ENCODE measurements at places on chromosomes 5 and 9.
A peak's percentile ranks its signal among the peaks of the same experiment; 100 is the strongest.

DNA sequence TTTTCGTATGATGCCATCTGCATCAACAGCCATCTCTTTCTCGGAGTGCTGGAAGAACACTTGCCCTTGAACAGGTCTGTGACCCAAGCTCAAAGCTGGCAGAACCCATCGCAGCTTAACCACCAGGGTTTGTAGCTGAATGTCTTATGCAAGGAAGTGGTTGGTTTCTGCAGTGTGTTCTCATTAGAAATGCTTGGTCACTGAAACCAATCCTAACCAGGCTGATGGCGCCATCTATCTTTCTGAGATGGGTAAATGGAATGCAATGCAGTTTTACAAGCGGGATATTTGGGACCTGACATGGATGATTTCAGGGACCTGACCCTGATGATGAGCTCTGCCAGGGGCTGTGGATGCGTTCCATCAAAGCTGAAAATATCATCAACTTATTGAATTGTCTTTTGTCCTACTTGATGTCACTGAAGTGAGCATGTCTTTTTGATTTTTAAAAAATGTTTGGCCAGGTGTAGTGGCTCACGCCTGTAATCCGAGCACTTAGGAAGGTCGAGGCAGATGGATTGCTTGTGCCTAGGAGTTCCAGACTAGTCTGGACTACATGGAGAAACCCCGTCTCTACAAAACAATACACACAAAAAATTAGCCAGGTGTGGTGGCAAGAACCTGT is 28.7 kb downstream of the DMRT3 start:
- ATAC-seq, result peak; percentile 79

DNA sequence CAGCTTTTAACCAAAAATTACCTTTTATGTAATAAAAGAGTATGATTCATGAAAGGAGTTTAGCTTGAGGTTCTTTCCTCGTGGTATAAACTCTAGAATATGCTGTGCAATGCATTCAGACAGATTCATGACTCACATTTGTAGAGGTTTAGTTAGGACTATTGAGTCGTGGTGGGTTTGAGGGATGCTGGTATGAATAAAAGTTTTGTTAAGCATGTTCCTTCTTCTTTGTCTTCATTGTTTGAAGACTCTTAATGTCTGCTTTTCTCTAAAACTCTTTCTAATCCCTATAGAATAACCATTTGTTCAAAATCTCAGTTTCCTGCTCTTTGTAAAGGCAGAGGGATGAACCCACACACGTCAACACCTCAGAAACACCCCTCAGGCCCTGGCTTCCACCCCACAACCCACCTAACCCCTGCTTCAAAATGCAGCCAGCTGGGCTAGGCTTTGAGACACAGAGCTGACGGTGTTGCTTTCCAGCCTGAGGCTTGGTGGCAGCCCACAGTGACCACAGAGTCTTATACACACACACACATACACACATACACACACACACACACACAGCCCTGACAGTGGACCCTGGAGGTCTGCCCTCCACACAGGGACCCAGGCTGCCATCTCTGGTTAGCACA is 69.0 kb upstream of the IRX1 start:
- ATAC-seq, result no peak

DNA sequence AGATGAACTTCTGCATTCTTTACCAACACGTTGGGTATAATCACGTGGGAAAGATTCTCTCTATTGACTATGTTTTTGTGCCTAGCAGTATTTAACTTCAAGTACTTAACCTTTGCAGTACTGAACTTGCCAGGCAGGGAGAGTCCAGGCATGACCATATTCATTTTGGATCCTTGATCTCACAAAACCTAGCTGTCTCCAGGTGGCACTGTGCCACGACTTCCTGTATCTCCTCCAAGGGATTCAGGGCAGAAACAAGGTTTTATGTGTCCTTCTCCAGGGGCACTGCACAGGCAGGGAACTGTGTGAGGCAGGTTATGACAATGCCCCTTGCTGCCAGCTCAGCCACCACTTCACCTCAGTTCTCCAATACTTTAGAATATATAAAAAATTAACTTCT is 11.7 kb upstream of the IFNA5 start:
- no peak for ATAC-seq

GRCh38 chr5:18491349-18491748 is 857.1 kb downstream of the TAF11L14 start:
- no peak for ATAC-seq

DNA sequence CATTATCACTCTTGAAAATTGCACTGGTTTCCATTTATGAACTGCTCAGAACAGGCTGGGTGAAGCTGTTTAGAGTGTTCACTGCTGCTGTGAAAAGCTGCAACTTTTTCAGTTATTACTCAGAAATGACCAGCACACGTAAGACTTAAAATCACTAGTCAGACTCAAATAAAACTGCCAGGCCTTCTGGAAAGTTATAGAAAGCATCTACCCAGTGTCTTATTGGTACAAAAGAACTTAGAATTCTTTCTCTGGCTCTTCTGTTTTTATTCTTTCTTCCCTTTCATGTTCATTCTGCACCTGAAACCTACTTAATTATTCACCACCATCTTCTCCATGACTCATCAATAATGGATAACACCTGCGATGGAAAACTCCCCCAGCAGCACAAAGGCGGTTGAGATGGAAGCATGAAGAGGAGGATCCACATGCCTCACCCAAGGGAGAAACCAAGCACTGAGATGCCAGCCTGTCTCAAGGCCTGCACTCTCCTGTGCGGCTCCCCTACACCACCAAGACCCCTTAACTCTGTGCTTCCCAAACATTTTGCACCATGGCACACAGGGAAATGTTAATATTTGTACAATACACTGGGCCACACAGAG is 171.9 kb downstream of the ENTREP1 start:
- ATAC-seq, result no peak

- no peak for ATAC-seq
These were observed 360.3 kb upstream of the CDH18 start for GRCh38 chr5:20348321-20348720.

DNA sequence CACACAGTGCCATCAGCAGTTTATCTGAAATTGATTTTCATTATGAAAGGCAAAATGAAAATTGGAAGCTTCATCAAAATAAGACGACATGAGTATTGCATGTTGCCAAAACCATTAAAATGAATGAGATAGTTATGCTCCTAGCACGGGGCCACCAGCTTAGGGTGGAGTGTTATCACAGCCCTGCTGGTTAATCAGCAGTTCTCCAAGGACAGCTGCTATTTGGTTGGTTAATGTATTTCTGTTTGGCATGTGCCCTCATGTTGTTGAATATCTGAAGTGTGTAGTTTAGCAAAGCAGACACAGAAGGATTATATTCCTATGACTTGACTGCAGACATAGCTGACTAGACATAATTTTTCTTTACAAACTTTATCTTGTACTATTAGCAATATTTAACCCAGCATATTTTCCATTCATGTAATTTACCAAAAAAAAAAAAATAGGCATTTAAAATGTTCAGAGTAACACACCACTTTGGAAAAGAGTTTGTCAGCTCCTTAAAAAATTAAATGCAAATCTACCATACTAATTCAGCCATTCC is 98.6 kb upstream of the PIK3R1 start:
- ATAC-seq, result no peak

DNA sequence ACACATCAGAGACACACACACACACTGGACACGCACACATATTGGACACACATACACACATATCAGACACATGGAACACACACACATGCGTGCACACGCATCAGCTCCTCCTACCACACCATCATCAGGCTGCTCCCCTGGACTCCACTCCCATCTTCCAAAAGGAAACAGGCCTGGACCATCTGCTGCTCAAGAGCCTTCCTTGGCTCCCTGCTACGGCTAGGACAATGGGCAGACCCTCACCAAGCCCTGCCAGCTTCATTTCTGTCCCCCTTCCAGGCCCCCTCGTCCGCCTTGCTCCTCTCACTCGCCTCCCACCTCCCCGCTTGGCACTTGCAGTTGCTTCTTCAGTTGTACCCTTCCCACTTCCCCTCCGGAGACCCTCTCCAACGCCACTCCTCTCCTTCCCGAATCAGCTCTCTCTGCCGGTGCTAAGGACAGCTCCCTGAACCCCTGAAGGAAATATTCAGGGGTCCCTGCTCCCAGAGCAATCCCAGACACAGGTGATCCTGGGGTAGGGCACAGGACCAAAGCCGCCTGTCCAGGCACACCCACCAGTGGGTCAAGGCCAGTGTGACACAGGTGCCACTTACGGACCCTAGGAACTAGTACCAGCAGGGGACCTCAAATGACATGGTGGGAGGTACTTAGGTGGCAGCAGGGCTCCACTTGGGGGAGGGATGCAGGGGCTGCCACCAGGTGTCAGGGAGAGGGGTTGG is 12.1 kb upstream of the LAMC3 start:
- no peak for ATAC-seq

DNA sequence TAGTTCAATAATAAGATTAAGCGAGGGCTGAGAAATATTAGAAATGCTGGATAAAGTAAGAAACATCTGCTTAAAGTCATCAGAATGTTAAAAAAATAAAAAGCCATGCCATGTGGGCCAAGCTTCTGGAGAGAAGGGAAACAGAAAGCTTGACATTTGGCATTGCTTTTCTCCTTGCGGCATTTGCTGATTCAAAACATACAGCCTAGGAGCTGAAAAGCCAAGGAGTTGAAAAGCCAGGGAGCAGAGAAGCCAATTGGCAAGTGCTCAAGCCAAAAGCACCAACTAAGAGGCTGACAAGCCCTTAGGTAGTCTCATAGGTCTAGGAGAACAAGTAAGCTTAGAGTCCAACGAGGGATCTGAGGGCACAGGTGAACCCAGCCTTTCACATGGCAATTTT is 754.3 kb downstream of the TLE4 start:
- ATAC-seq, result no peak

DNA sequence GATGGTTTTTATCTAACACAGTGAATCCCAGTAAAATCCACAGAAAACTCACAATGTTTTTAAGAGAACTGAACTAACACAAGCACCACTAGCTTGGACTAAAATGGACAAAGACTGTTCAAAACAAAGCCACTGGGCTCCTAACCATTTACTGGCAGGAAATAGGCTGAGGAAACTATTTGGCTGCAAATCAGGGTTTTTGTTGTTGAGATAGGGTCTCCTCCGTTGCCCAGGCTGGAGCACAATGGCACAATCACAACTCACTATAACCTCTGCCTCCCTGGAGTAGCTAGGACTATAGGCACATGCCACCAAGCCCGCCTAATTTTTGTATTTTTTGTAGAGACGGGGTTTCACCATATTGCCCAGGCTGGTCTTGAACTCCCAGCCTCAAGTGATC is 99.7 kb downstream of the THBS4 start:
- ATAC-seq, result no peak

DNA sequence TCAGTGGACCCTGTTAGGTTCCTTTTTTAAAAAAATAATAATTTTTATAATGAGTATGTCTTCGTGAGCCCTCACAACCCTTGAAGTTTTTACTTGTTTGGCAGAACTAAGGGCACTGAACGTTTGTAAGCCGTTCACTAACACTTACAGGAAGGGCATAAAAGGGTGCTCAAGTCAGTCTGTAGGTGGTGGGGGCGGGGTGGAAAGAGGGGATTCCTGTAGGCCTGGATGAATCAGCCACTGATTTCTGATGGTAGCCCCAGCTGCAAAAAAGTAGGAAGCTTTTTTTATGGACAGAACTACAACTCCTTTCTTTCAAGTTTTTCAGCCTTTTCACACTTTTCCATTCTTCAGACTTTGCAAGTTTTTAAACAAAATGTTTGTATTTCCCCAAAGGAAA is 35.8 kb downstream of the PIK3R1 start:
- peak; percentile 6 for ATAC-seq

GRCh38 chr9:95343725-95344287 is 26.3 kb upstream of the FANCC start:
- no peak for ATAC-seq

GRCh38 chr9:124258607-124259157 is 933 bp downstream of the NEK6 start:
- peak; percentile 25 for ATAC-seq

DNA sequence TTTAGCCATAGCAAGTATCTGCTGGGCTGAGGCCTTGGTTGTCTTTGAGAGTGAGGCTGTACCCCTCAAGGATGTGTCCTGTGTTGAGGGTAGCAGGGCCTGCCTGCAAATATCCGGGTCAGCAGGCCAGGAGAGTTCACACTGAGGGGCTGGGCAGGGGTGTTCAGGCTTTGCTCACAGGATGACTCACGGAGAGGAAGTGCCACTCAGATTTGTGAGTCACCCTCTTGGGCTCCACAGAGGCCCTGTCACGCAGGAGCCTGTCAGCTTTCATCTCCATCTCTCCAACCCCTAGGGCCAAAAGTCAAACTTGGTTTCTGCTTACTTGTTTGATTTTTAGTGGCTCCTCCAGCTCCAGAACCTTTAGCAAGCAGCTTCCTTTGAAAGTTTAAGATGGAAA is 211.5 kb downstream of the SEC61B start:
- ATAC-seq, result peak; percentile 93

DNA sequence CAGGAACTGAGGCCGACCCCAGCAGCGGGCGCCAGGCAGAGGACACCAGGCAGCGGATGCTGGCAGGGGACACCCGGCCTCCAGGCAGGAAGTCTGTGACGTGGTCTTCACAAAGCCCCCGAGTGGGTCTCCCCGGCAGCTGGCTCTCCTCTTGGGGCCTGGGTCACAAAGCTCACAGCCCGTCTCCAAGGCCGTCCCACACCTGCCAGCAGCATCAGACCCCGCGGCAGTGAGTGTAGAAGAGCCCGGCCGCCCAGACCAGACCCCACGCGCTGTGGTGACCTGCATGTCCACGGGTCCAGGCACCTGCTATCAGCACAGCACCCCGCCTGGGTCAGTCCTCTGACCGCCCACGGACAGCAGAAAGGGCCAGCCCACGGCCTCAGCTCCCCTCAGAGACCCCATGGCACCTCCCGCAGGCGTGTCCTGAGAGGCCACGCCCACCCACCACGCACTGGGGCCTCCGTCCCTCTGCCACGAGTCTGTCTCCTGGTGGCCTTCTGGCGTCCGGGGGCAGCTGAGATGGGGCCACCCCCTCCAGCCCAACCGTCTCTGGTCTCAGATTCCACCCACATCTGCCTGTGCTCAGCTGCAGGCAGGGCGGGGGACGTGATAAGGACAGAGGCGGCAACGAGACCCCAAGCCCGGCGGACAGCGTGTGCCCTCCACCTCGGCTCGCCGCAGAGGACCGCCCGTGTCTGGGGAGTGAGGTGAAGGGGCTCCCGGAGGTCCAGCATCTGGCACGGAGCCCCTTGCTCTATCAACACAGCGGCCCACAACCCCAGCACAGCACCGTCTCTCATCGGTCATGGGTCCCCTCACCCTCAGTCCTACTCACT is 34.2 kb downstream of the EXD3 start:
- ATAC-seq, result no peak

DNA sequence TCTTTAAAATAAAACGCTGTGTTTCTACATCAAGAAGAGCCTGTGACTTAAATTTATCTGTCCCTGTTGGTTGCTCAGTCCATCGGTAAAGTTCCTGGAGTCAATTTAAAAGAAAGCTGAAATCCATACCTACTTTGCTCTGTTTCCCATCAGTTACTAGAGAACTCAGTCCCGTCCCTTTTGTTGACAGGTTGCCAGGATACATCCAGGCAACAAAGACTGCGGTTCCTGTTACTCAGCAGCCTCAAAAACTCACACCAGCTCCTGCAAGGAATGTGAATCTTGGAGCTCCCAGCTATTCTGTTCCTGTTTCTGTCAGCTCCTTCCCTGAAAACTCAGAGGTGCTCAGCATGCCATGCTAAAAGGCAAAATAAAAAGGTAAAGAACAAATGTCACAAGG is at the start of gene ZNF474:
TSS of gene ZNF474 (plus strand) at position 241 of the 400 bp plus-strand sequence. CDS start 22,445 bp downstream, outside the sequence.
- peak; percentile 99 for ATAC-seq

- no peak for ATAC-seq
These were observed 6.9 kb downstream of the PPP1R26 start for GRCh38 chr9:135486267-135487065.

Measured in SK-N-SH treated with all-trans-retinoic acid at 6 μM for 48 hours (cell line).